ENCODE measurements at places on chromosomes 16 and 17. TPM values are rescaled to one million over a fixed set of nuclear protein-coding genes. Genes with fewer than 3 reads are reported as not detected.

DNA sequence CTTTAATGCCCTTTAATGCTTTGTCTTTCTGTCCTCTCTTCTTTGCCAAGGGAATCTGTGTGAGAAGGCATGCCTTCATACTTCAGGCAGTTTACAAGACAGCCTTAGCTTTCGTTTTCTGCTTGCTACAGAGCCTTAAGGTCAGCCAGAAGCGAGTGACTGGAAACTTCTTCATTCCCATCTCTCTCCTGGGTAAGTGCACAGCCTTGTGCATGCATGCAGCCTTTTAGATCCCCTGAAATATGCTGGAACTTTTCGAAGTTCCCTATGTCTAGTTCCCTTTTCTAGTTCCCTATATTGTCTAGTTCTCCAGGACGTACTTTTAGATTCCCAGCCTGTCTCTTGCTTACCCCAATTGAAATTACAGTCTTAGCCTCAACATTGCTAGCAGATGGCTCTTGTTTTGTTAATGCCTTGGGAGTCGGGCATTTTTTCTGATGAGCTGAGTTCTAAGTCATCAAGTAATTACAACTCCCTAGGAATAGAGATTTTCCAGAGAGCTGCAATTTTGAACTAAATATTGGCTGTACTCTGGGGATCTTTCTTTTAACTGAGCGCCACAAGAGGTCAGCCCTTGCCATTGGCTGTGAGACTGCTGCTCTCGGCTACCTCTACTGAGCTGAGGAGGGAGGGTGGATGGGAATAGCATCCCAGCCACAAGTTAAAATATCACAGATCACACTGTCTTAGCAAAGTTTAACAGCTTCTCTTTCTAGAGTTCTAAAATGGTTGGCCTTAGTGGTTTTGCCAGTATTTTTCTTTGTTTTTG lies 22.7 kb upstream of the PPM1D start:
- no peaks in the 10 kb centered on the region for H3K36me3 ChIP-seq
- no peaks in the 10 kb centered on the region for H3K27me3 ChIP-seq
- peak overlapping the region; percentile 54 for H3K4me3 ChIP-seq
- peaks cover 37% of the 10 kb centered on the region for H3K4me1 ChIP-seq

Gene ABAT
- 10.8 TPM for total RNA-seq

Gene CCL4L2
- total RNA-seq = 0.80 TPM

DNA sequence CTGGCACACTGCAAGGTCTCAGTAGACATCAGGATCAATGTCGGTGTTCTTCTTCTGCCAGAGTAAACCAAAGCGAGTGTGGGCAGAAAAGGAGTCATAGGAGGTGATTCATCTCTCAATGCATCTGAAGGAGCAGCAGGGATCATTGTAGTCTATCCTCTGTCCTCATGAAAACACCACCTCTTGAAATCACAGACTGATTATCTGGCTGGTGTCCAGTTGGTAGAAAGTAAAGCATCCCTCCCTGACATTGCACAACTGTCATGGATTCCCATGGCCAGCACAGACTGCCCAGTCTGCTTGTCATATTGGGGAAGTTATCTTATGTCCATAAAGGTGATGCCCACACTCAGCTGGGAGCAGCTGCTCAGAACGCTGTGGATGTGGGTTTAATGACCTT lies 74.1 kb downstream of the ABCC12 start:
- no peaks in the 10 kb centered on the region for H3K36me3 ChIP-seq
- H3K4me1 ChIP-seq = no peaks in the 10 kb centered on the region
- H3K4me3 ChIP-seq = no peak overlapping the region
- DNase-seq = no peak
- no peak overlapping the region for H3K27ac ChIP-seq

Gene CA10
- total RNA-seq = not detected

Gene NOG
- 9.1 TPM for total RNA-seq

DNA sequence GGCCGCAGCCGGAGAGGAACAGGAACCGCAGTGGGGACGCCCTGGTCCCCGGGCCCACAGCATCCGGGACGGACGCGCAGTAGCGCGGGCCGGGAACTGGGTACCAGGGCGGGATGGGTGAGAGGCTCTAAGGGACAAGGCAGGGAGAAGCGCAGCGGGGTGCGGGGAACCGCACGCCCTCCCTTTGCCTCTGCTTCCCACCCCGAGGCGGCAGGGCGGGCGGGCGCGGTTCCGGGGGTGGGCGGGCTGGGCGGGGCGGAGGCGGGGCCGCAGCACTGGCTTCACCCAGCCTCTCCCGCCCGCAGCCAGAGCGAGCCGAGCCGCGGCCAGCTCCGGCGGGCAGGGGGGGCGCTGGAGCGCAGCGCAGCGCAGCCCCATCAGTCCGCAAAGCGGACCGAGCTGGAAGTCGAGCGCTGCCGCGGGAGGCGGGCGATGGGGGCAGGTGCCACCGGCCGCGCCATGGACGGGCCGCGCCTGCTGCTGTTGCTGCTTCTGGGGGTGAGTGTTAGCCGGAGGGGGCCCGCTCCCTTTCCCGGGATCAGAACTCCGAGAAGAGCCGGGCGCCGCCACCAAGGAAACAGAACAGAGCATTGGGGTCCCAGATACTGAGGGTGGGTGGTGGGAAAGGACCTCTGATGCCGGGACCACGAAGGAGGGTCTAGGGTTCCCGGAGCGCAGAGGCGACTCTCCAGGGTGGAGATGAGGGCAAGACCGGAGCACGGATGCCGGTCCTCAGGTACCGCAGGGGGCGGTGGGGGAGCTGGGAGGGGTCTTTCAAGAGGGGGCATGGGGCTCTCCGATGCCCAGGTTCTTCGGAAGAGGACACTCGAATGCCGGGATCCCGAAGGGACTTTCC lies at the start of gene NGFR:
Gene NGFR (plus strand): TSS at position 308 of the 856 bp plus-strand sequence. CDS start 125 bp downstream, at position 433.
- no peaks in the 10 kb centered on the region for H3K36me3 ChIP-seq
- H3K27me3 ChIP-seq = no peaks in the 10 kb centered on the region
- DNase-seq = no peak

- peaks cover 73% of the 10 kb centered on the region for H3K4me1 ChIP-seq
- no peaks in the 10 kb centered on the region for H3K27me3 ChIP-seq
- peak overlapping the region; percentile 45 for H3K4me3 ChIP-seq
- peak overlapping the region; percentile 92 for H3K27ac ChIP-seq
- H3K36me3 ChIP-seq = no peaks in the 10 kb centered on the region
Measured at GRCh38 chr16:15141586-15141985, 47.5 kb upstream of the RRN3 start.

DNA sequence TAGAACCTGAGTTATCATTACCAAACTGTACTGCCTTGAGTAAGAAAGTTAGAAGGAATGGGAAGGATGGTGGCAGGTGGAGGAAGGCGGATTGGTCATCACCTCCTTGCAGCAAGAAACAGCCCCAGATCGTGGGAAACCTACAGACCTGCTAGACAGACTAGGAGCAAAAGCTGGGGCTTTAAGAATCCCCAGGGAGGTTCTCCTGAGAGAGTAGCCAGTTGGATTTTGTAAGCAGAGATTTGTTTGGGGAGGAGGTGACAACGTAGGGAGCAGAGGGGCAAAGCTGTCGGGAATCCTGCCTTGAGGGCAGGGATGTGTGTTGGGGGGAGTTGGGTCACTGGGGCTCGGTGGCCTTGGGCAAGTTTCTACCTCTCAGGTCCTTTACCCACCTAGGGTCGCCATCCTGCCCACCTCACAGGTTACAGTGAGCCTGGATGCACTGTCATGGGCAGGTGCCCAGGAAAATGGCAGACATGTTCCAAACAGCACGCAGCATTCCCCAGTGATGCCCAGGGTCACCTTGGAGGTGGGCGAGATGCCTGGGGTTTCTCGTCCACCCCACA lies 49.2 kb upstream of the STH start:
- peaks cover 9% of the 10 kb centered on the region for H3K4me1 ChIP-seq

Gene CTRL
- total RNA-seq = not detected

DNA sequence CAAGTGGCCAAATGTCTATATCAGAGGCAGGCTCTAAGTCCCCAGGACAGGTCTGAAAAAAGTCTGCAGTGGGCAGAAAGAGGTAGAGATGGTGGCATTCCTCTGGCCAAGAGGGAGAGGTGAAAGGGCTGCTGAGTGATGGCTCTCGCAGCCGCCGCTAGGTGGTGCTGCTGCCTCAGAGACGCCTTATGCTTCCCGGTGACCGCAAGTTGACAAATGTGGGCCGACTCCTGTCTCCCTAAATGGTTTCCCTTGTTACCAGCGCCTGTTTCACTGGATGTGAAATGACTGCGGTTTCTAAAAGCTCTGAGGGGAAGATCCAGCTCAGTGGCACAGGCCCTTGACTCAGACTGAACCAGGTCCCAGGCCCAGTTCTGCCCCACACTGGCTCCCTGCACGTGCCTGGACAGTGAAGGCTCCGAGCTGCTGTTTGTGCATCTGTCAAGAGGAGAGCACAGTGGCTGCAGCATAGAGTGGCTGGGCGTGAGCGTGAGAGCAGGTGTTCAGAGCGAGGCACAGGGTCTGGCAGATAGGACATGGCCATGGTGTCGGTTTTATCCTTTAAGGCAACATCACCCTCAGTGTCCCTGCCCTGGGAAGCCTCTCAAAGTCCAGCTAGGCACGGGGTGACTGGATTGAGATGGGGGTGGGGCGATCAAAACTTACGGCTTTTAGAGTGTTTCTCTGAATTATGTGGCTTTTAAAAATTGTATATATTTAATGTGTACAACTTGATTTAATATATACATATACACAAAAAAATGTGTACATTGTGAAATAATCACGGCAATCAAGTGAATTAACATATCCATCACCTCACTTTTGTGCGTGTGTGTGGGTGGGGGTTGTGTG lies 19.9 kb downstream of the CLEC16A start:
- H3K4me3 ChIP-seq = peak overlapping the region; percentile 24
- no peaks in the 10 kb centered on the region for H3K27me3 ChIP-seq
- H3K4me1 ChIP-seq = peaks cover 23% of the 10 kb centered on the region
- peak overlapping the region; percentile 63 for H3K27ac ChIP-seq
- peaks cover 50% of the 10 kb centered on the region for H3K36me3 ChIP-seq

Gene CIITA
- 7.8 TPM for total RNA-seq

- H3K4me3 ChIP-seq = no peak overlapping the region
- no peaks in the 10 kb centered on the region for H3K36me3 ChIP-seq
- no peaks in the 10 kb centered on the region for H3K27me3 ChIP-seq
- no peak overlapping the region for H3K27ac ChIP-seq
- no peak for DNase-seq
Measured at GRCh38 chr17:53336281-53336680, 486.4 kb upstream of the KIF2B start.

Gene HSPB9
- 0.42 TPM for total RNA-seq

DNA sequence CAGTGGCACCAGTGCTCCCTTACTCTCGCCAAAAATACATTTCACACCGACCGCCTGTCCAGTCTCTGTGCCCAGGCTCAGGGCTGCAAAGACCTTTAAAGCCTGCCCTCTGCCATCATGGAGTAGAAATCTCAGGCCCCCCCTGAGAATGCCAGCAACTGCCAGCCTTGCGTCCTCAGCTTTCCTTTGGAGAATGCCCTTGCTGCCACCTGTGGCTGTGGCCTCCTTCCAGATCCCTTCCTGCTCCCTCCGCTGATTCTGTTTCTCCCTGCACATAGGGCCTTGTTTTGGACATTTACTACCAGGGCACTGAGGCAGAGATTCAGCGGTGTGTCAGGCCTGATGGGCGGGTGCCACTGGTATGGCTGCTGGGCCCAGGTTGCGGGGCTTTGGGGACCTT lies 13.2 kb downstream of the FCSK start:
- H3K36me3 ChIP-seq = peaks cover 65% of the 10 kb centered on the region
- H3K4me3 ChIP-seq = no peak overlapping the region
- H3K27ac ChIP-seq = no peak overlapping the region
- H3K4me1 ChIP-seq = no peaks in the 10 kb centered on the region
- no peak for DNase-seq

Gene ENO3
- total RNA-seq = 1.2 TPM

Gene COQ9
- 83.1 TPM for total RNA-seq

- H3K27me3 ChIP-seq = no peaks in the 10 kb centered on the region
- no peak for DNase-seq
- peak within 1 kb of the TSS; percentile 87 for H3K27ac ChIP-seq
- H3K4me1 ChIP-seq = peaks cover 53% of the 10 kb centered on the region
Measured at GRCh38 chr17:83079352-83079747, at the start of gene METRNL. Gene METRNL (plus strand): TSS chr17:83079609. CDS start chr17:83079816, 207 bp downstream.

Gene MC1R
- total RNA-seq = 2.0 TPM

GRCh38 chr16:22220714-22221113 lies 14.6 kb downstream of the EEF2K start:
- H3K27ac ChIP-seq = peak overlapping the region; percentile 31
- H3K4me1 ChIP-seq = peaks cover 27% of the 10 kb centered on the region
- peaks cover 4% of the 10 kb centered on the region for H3K36me3 ChIP-seq
- H3K4me3 ChIP-seq = no peak overlapping the region
- H3K27me3 ChIP-seq = no peaks in the 10 kb centered on the region
- no peak for DNase-seq

Gene IL17C
- not detected for total RNA-seq

DNA sequence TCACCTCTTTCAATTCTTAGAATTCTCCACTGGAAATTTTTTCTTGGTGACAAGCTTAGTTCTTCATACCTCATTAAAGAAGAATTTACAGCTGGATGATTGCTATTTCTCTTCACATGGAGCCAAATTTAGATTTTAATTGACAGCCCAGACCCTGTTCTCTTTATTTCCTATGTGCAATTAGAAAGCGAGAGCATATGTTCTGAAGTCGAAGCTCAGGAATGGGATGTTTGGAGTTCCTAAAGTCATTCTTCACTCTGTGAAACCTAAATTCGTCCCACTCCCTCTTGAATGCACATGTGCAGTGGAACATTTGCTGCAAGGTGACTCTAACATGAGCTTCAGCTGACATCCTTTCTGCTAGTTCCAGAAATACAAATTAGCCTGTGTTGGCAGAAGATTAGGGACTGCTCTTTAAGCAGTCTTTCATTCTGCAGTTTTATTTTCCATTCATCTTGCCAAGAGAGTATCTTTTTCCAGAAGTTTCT lies 129.3 kb upstream of the KCNJ16 start:
- H3K4me1 ChIP-seq = peaks cover 17% of the 10 kb centered on the region
- no peak overlapping the region for H3K4me3 ChIP-seq
- no peaks in the 10 kb centered on the region for H3K36me3 ChIP-seq
- H3K27me3 ChIP-seq = no peaks in the 10 kb centered on the region
- peak overlapping the region; percentile 9 for H3K27ac ChIP-seq
- DNase-seq = no peak

- H3K27me3 ChIP-seq = no peaks in the 10 kb centered on the region
- no peak overlapping the region for H3K4me3 ChIP-seq
- DNase-seq = peak; percentile 21
- peaks cover 35% of the 10 kb centered on the region for H3K4me1 ChIP-seq
- no peaks in the 10 kb centered on the region for H3K36me3 ChIP-seq
Measured at GRCh38 chr17:65005858-65006257, 50.7 kb downstream of the GNA13 start.

Gene NTN3
- 0.29 TPM for total RNA-seq

DNA sequence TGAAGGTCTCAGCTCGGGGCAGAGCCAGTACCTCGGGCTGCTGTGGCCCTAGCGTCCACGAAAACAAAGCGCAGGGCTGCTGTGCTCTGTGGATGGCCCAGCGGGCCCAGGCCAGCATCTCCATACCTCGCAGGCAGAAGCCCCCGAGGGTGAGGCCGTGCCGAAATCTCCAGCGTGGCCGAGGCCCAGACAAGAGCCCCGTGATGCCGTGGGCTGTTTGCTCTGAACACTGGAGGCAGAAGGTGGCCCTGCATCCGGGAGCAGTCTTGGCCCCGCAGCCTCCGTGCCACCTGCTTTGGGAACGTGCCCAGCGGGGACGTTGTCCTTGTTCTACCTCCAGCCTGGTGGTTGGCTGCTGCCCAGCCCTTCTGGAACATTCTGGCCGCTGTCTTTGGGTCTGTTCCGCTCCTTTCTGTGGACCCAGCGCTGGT lies 121.4 kb downstream of the BANP start:
- H3K4me1 ChIP-seq = no peaks in the 10 kb centered on the region
- H3K27ac ChIP-seq = no peak overlapping the region
- H3K36me3 ChIP-seq = peaks cover 63% of the 10 kb centered on the region
- H3K4me3 ChIP-seq = no peak overlapping the region

Gene KRTAP9-8
- total RNA-seq = not detected

- H3K4me1 ChIP-seq = peaks cover 3% of the 10 kb centered on the region
- H3K36me3 ChIP-seq = no peaks in the 10 kb centered on the region
- no peak overlapping the region for H3K4me3 ChIP-seq
Measured at GRCh38 chr17:81470944-81471817, 41.4 kb downstream of the ACTG1 start.

GRCh38 chr17:68248199-68248825 lies 469 bp downstream of the AMZ2 start:
- H3K27ac ChIP-seq = peak overlapping the region; percentile 96
- peak overlapping the region; percentile 73 for H3K4me3 ChIP-seq
- no peak for DNase-seq
- H3K27me3 ChIP-seq = no peaks in the 10 kb centered on the region
